ENCODE measurements at places on chromosomes 12 and 14.

- no peak for DNase-seq
Measured at GRCh38 chr12:100138048-100138802, 4.4 kb downstream of the BLTP3B start.

- no peak for DNase-seq
Measured at GRCh38 chr14:91872517-91873470, 5.5 kb upstream of the TC2N start.

- DNase-seq: no peak
Measured at GRCh38 chr14:64987438-64987767, 708 bp downstream of the FNTB start.

DNA sequence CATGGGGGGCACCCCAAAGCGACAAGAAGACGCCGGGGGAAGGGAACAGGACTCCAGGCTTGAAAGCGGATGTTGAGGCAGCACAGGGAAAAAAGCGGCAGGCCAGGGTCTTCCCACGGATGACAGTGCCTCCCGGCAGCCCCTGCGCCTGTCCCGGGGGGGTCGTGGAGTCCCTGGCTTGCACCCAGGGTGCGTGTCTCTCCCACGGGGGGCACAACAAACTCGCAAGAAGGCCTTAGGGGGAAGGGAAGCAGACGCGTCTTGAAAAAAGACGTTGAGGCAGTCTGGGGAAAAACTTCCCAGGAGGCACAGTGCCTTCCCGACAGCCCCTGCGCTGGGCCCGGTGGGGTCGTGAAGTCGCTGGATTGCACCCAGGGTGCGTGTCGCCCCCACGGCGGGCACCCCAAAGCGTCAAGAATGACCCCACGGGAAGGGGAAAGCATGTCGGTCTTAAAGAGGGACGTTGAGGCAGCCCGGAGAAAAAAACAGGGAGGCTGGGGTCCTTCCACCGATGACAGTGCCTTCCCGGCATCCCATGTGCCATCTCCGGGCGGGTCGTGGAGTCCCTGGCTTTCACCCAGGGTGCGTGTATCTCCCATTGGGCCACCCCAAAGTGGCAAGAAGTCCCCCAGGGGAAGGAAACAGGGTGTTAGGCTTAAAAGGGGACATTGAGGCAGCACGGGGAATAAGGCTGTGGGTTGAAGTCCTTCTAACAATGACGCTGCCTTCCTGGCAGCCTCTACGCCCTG, 159.9 kb upstream of the ALG10B start:
- DNase-seq: no peak

DNA sequence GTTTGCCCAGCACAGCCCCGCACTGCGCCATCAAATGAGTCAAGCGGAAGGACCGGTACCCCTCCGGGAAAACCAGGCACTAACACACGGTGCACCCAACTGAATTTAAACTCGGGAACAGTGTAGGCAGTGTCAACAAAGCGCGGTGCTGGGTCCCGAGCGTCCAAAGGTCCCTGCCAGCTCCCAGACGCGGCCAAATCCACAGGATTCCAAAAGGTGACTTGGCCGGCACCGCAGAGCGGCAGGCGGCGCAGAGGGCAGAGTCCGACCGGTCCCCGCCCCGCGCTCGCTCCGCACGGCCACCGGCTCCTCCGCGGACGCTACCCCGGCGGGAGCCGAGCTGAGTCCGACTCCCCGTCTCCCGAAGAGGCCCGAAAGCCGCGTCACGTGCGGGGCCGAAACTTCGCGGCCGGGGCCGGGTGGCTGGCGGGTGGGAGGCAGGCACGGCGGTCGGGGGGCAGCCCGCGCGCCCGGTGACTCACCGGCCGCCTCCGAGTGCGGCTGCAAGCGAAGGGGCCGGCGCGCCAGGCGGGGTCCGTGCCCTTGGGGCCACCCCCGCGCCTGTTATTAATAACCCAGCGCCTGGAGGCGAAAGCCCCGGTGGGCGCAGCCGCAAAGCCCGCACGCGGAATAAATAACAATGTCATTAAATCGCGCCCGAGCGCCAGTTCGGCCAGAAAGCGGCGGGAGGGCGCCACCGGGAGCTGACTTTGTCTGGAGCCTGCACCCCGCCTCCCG, 863 bp downstream of the DENND5B start:
- peak; percentile 47 for DNase-seq
